Activated CD4-positive, alpha-beta memory T cell treated with anti-CD3 and anti-CD28 coated beads, Interleukin-2, amount 10 ng/mL, durations not matched to agents 7 days and 5 days (primary cell): ENCODE measurements at places on chromosomes 1 and 21.

GRCh38 chr1:228453614-228454013 is 33.6 kb upstream of the RNF187 start:
- no peak for DNase-seq

GRCh38 chr21:28513428-28513827 is 479.2 kb downstream of the LTN1 start:
- DNase-seq: no peak

- no peak for DNase-seq
These were observed 9.0 kb downstream of the DYNLT5 start for GRCh38 chr1:66761221-66761620.

- no peak for DNase-seq
These were observed 32.4 kb downstream of the ASTN1 start for GRCh38 chr1:177132141-177132540.

- no peak for DNase-seq
These were observed 36.7 kb upstream of the EDN2 start for GRCh38 chr1:41520951-41521752.

DNA sequence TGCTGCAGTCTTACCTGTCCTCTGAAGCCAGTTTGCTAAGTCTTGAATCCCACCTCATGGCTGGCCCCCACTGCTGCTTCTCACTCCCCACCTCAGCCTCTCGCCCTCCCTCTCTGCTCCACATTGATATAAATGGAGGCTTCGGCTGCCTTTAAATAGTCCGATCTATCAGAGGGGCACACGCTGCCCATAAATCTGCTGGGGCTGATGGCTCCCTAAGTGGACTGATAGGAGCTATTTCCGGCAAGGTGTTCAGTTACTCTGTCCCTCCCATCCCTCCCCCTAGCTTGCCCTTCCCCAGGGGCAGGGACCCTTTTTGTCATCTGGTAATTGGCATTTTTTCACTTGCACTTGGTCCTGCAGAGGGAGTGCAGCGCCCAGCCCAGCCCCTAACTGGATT is 108.4 kb downstream of the TMEM53 start:
- DNase-seq: no peak

- DNase-seq: no peak
These were observed 70.0 kb downstream of the PRKAA2 start for GRCh38 chr1:56715156-56715555.

- DNase-seq: no peak
These were observed 12.2 kb upstream of the GPR161 start for GRCh38 chr1:168148916-168149315.

- no peak for DNase-seq
These were observed 13.8 kb downstream of the C1orf185 start for GRCh38 chr1:51115714-51116404.
